ENCODE measurements at places on chromosomes 4 and X. TPM values are rescaled to one million over a fixed set of nuclear protein-coding genes. Genes with fewer than 3 reads are reported as not detected.

DNA sequence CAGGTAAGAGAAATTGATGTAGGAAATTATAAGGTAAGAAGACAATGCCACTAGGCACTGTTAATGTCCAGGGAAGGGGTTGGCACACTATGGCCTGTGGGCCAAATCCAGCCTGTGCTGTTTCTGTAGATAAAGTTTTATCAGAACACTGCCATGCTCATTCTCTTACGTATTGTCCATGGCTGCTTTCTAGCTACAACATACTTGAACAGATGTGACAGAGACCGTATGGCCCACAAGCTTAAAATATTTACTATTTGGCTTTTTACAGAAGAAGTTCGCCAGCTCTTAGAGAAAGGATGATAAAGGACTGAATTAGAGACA lies 168.0 kb downstream of the CDS1 start:
- no peak for DNase-seq

DNA sequence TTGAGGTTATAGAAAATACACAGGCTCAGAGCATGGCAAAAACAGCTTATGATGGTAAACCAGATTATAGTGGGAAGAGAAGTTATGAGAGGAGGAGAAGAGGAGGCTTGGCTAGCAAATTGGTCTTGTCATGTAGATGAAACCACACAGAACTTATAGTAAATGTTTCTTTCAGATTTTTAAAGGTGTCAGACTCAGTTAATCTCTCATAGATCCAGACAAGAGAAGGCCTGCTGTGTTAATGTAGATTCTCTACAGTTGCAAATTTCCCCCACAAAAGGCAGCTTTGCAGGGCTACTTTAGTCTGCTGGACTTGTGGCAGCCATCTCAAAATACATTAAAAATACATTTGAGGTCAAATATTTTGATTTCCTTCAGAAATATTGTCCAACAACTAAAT lies 1731.7 kb downstream of the ARAP2 start:
- no peak for DNase-seq

PPARGC1A gene
- 10.3 TPM for polyA plus RNA-seq

ARMCX2 gene
- polyA plus RNA-seq: 108 TPM

EDA2R gene
- 8.4 TPM for polyA plus RNA-seq

DNA sequence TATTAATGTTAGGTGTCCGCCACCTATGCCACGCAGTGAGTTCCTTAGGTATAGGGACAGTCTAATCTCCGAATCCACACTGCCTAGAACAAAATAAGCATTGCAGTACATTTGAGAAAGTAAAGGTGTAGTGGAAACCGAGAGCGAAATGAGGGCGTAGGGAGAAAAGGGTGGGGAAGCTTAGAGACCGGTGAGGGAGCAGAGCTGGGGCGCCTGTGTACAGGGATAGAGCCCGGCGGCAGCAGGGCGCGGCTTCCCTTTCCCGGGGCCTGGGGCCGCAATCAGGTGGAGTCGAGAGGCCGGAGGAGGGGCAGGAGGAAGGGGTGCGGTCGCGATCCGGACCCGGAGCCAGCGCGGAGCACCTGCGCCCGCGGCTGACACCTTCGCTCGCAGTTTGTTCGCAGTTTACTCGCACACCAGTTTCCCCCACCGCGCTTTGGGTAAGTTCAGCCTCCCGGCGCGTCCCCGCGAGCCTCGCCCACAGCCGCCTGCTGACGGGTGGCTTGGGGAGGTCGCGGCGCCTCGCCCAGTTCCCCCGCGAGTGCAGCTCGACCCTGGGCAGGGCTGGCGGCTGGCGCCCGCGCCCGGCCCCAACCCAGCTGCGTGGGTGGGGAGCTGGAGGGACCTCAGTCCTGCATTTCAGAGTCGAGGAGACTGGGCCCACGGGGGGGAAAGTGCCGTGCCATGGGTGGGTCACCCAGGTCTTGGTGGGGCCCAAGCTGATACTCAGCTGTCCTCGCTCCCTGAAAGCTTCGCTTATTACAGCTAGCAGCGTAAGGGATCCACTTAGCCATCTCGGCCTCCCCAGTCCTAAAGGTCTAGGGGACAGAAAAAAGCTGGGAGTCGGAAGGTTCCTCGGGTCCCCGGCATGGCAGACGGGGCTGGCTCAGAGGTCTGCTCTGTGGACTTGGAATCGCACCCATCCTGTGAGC lies at the start of gene ANXA3:
TSS of gene ANXA3 (plus strand) at position 351 of the 932 bp plus-strand sequence. CDS start 2,704 bp downstream, outside the sequence.
- DNase-seq: peak; percentile 63

MAGEC1 gene
- not detected for polyA plus RNA-seq

GRCh38 chrX:8565729-8566128 lies 101.1 kb downstream of the VCX3B start:
- no peak for DNase-seq

DNA sequence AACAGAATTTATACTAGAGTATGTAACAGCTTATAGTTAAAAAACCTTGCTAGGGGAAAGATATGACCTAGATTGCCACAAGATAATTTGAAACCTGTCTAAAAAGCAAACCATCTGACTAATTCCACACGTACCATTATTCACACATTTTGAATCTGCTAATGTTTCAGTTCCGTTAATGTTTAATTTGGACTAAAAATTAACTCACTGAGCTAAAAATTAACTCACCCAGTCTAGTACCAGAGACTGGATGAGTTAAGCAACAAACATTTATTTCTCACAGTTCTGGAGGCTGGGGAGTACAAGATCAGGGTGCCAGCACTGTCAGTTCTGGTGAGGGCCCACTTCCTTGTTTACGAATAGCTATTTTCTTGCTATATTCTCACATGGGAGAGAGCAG lies 231.5 kb upstream of the DIAPH2 start:
- no peak for DNase-seq
